CD4-positive, CD25-positive, alpha-beta regulatory T cell (primary cell): ENCODE measurements at places on chromosomes 4 and X. TPM values are rescaled to one million over a fixed set of nuclear protein-coding genes. Genes with fewer than 3 reads are reported as not detected.

DNA sequence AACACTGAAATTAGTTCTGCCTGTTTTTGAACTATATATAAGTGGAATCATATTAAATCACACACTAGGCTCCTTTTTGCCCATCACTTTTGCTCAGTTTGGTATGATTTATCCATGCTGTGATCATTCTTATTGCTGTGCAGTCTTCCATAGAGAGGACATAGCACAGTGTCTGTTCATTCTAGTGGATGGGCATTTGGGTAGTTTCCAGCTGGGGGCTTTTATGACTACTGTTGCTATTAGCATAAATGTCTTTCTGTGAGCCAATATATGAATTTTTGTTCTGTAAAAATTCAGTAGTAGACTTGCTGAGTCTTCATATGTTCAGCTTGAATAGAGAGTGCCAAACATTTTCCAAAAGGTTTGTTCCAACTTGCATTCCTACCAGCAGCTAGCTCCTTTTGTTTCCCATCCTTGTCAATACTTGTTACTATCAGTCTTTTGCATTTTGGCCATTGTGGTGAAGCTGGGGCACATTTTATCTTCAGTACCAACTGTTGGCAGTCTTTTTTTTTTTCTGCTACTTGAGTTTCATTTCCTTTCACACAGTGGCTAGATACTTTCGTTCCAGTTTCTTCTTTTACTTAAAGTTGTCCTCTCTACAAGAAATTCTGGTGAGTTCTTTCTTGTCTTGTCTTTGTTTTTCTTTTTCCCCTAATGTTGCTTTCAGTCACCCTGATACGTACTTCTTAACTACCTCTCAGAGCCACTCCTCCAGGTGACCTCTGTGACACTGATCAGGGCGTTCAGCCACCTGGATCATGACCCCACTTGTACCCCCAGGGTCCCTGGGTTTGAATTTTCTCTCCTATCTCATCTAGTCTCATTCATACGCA lies 87.0 kb downstream of the ANXA3 start:
- DNase-seq, result no peak

- no peak for DNase-seq
These were observed 12.5 kb downstream of the CCNG2 start for GRCh38 chr4:77169481-77169880.

DNA sequence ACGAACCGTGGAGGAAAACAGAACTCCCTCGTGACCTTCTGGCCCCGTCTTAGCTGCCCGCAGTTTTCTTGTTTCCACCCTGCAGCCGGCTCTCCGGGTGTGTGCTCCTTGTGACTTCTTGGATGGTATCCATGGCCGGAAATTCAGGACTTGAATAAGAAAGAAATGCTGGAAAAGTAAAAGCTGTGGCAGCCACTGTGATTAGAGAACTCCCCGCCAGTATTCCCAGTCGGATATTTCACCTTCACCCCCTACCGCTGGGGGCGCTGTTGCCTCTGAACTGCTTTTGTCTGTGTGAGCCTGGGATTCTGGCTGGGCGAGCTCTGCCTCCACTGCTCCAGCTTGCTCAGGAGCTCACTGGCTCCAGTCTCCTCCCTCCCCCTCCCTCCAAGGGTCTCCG lies 41.5 kb upstream of the CYP4V2 start:
- no peak for DNase-seq

BGN gene
- not detected for polyA plus RNA-seq

- DNase-seq, result no peak
These were observed 376.0 kb downstream of the BCOR start for GRCh38 chrX:39721566-39722279.

GRCh38 chr4:88414755-88415154 lies 36.1 kb downstream of the HERC6 start:
- no peak for DNase-seq

DNA sequence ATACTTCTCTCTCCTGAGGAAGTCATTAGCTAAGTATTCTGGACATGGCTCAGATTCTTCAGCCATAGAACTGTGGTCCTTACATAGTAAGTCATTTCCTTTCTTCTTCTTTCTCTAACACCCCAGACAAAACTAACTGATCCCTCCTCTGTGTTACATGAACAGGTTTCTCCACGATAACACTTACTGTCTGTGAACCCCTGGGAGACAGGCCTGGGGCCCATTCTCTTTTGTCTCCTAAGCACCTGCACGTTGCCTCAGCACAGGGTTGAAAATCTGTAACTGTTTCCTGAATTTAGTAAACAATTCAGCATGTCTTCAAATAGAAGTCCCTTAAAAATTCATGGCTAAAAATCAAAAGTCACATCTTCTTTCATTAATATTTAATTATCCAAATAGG lies 24.7 kb downstream of the APBB2 start:
- DNase-seq, result no peak

DNA sequence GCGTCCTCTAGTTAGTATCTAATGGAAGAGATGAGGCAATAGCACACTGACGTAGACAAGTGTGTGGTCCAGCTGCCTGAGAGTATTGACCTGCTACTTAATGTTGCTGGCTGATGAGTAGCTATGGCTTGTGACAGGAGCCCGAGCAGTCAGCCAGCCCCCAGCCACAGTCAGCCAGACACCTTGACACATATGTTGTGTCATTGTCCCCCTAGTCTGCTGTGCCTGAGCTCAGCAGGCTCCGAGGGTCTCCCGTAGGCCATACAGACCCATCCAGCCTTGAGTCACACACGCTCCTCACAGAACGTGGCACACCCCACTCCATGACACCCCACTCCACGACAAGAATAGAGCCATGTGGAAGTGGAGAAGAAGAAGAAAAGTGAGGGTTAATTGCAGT lies 362.1 kb downstream of the UNC5C start:
- DNase-seq, result no peak

DNA sequence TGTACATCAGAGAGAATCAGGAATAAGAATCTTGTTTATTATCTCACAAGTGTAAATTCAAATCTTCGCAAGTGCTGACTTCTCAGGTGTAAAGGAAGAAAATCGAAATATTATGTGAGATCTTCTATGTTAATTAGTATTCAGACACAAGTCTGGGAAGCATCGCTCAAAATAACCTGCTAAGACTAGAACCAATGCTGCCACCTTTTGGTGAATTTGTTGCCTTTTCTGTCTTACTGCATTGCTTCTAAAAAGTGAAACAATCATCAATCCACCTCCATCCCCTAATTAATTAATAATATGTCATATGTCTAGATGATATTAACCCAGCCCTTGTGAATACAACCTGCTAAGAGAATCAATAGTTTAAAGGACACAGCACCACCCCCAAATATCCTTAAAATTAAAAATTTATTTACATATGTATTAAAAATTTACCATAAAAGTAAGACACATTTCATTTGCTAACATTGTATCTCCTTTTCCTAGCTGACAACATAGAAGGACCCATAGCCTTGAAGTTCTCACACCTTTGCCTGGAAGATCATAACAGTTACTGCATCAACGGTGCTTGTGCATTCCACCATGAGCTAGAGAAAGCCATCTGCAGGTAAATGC lies 3.5 kb downstream of the EPGN start:
- DNase-seq, result peak; percentile 13

- DNase-seq, result no peak
These were observed 244.5 kb upstream of the TLL1 start for GRCh38 chr4:165628572-165628971.

GRCh38 chr4:165580351-165580905 lies 201.6 kb downstream of the CPE start:
- DNase-seq, result no peak

GRCh38 chr4:168397611-168398169 lies 79.1 kb upstream of the DDX60 start:
- DNase-seq, result no peak

MTNR1A gene
- polyA plus RNA-seq, result not detected

- no peak for DNase-seq
These were observed 2334.6 kb downstream of the PCDH7 start for GRCh38 chr4:33054656-33055196.

GRCh38 chr4:26748811-26749210 lies 111.8 kb upstream of the STIM2 start:
- DNase-seq, result no peak

GRCh38 chr4:140754918-140755773 lies 1.0 kb downstream of the TBC1D9 start:
- DNase-seq, result no peak

DNA sequence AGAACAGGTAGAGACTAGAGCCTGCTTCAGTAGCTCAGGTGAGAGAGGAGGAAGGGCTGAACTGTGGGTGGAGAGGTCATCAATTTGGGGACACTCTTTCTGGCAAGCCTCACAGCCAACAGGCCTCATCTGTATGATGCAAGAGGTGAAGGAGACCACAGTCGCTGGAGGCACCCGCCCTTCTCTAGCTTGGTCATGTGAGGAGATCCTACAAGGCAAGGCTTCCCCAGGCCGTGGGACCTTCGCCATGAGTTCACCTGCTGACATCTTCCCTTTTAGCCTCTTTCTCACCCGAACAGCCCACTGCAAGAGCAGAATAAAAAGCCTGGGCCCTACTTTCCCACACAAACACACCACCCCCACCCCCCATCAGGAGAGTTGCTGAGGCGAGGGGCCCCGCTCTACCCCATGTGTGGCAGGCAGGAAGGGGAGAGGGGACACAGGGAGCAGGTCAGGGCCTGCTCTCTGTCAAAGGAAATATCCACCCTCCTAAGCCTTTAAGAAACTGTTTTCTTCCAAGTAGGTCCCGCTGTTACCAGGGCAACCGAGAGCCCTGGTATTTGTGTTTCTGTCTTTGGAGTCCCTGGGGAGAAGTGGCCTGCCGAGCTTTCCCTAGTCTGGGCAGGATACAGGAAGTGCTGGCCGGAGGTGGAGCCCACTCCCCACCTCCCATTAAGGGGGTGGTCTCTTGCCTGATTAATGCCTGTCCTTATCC lies 8.1 kb downstream of the RTL5 start:
- DNase-seq, result no peak

- DNase-seq, result no peak
These were observed 28.3 kb downstream of the STK32B start for GRCh38 chr4:5079581-5079980.

GYPA gene
- not detected for polyA plus RNA-seq

DNA sequence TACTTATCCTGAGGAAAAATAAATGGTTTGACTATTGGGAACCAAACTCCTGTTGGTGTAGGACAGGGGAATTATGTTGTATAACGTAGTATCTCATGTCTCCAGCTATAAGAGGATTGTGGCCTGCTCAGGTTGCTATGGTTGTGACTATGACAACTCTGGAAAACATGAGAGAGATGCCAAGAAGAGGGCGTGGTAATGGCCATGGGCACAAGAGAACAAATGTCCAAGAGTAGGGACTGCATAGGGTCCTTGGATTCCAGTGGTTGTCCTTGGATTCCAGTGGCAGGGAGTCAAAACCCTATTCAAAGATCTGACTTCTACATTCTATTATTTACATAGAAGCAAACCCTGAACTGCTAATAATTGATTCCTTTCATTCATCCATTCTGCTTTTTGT lies 6.8 kb upstream of the MOB1B start:
- DNase-seq, result no peak

HSFX2 gene
- not detected for polyA plus RNA-seq

GRCh38 chrX:40748977-40749376 lies 13.6 kb upstream of the MED14 start:
- peak; percentile 5 for DNase-seq

GRCh38 chr4:105351861-105352260 lies 122.0 kb downstream of the PPA2 start:
- DNase-seq, result no peak

PNMA6F gene
- polyA plus RNA-seq, result not detected

CENPVL1 gene
- not detected for polyA plus RNA-seq

DNA sequence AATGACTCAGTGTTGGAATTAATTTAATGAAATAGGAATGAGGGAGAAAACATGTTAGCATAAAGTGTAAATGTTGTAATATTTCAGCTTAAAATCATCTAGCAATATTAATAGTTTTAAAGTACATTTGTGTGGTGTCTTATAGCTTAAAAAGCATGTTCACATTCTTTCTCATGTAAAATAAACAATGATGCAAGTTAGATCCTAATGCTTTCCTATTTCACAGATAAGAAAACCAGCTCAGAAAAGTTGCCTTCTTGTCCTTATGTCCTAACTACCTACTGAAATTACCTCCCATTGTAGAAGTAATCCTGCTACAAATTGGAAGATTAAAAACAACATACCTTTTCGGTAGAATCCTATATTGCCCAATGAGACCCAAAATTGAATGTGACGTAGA lies 40.9 kb upstream of the PRDM8 start:
- no peak for DNase-seq

DNA sequence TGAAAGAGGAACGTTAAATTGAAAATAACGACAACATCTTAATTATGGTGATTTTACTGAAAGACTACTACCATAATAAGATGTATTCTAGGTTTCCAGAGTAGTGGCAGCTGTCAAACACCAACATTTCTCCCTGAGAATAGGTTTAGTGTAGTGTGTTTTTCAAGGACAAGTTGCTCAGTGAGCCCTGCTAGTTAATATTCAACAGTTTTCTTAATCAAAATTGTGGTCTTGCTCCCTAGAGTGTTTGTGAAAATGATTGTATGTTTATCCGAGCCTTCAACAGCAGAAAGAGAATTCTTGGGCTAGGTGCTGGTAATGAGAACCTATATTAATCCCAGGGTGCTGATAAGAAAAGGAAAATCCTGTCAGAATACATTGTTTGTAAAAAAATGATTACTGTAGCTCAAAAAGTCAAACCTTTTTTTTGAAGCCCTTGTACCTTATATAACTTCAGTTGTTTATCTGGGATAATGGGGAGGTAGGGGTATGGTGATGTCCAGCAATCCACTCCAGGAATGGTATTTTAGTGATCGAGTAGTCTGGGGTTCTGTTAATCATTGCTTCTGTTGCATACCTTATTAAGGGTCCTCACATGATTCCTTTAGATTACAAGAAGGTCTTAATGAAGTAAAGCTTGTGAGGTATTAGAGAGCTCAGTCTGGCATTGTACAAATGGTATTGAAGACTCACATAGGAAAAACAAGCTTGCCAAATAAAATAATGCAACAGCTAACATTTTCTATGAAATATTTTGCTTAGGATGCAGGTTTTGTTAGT lies 110.7 kb downstream of the CCSER1 start:
- no peak for DNase-seq

HNRNPDL gene
- 178 TPM for polyA plus RNA-seq

LINC00632 gene
- not detected for polyA plus RNA-seq

PRRG1 gene
- polyA plus RNA-seq, result not detected

GRCh38 chr4:4864443-4864939 lies 5.0 kb downstream of the MSX1 start:
- DNase-seq, result no peak

DNA sequence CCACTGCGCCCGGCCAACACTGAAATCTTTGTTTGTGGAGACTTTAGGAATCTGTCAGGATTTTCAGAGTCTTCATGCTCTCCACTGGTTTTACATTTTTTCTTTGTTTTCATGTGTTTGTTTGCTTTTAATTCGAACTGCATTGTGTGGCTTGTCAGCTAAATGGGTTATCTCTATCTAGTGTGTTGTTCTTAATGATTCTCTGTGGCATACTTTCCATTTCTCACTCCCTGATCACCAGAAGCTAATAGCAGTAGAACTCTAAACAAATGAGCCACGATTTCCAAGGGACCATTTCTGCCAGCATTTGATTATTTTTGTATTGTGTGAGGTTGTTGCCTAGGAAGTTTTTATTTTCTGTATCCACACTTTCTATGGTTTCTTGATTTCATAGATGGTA lies 352.4 kb downstream of the CAMK2D start:
- DNase-seq, result no peak

- no peak for DNase-seq
These were observed 48.0 kb downstream of the PHKA2 start for GRCh38 chrX:18935893-18936292.
